DMS79 (cell line): ENCODE measurements at places on chromosomes 4 and X.
A peak's percentile ranks its signal among the peaks of the same experiment; 100 is the strongest.

DNA sequence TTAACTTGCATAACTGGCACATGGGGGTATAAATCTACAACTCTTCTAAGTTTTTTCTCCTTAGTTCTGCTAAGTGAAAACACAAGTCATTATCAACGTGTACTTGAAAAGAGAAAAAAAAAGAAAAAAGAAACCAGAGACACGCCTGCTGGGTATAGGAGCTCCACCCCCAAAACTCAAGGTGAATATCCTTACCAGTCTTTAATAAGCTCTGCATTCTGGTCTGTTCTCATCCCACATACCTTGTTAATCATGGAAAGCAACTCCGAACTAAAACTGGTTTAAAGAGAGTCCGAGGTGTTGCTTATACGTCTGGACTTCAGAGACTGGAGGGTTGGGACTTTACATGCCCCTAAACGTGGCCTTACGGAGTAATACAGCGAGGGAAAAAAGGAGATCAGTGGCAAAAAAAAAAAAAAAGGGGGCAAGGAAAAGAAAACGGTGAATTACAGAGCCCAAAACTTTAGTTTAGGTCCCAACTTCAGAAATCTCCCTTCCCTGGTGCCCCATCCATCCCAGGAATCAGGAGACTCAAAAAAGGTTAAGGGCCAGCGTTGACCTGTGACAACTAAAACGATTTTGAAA is 1.0 kb downstream of the PGRMC2 start:
- DNase-seq = peak; percentile 19

DNA sequence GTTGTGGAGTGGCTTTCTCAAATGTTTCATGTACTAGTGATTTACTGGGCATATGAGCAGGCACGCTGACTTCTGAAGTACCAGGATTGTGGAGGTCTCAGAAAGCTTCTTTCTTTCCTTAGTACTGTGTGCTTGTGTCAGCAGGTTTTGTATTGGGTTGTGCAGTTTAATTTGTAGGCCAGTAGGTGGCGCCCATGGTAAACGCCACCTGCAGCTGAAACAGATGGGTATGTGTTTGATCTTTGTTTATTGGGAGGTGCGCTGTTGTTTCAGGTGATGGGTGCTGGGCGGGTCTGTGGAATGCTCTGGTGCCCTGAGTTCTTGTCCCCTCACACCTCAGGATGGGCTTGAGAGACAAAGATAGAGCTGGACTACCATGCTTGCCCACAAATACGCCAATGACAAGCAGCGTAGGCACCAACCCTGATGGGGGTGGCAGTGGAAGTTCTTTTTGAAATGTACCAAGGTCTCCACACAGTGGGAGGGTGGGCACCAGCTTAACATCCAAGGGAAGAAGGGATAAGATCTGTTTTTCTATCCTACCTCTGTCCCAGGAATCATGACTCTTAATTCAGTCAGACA is 141.5 kb downstream of the RPS6KA6 start:
- DNase-seq = no peak

DNA sequence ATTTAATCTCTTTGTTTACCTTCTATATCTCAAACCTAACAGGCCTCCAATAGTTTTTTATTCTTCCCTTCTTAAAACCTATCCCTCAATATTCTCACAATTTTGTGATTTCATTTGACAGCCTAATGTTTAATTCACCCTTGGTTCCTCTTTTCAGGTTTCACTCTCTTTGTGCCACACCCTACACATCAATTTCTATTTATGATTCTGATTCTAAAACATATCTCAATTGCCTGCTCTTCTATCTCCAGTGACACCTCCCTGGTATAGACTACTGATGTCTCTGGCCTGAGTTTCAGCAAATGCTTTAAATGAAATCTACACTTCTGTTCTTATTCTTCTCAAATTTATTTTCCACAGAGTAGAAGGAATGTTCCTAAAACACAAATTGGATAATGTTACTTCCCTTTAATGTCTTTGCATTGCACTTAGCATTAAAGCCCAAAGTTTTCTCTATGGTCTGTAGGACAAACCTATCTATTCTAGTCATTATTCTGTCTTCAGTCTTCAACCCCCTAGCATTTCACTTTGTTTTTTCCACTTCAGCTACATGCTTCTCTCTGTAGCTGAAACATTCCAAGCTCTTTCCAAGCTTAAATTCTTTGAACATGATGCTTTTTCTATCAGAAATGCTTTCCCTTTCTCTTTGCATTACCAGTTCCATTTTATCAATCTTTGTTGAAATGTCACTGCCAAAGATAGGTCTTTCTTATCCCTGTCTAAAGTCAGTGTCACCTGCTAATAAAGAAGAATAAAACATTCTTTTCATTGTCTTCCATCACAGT is 622.0 kb downstream of the CENPC start:
- DNase-seq = no peak

DNA sequence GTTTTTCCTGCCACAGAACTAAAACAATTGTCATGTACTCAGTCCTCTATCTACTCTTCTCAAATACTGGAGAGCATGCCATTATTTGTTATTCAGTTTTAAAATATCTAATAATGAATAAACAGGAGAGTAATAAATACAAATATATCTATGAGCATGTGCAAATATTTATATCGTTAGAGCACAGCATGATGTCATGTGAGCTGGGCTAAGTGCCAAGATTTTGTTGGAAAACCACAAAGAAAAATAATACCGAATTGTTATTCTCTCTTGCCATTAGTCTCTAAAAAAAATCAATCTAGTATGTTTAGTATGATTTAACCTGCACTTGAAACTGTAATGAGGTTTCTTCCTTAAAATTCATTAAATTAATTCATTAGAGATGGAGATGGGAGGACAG is 97.3 kb downstream of the DDX60 start:
- DNase-seq = no peak

DNA sequence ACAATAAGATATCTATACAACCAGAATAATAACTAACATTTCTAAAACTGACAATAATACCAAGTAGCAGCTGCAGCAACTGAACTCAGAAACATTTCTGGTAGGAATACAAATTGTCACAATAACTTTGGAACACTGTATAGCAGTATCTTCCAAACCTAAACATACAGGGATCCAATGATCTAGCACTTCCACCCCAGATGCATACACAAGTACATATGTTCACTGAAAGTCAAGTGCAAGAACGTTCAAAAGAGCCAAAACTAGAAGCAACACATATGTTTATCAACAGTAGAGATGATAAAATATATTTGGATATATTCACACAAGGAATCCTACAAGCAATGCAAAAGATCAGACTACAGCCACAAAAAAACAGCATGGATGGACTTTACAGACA is 46.2 kb downstream of the MAPK10 start:
- DNase-seq = no peak

GRCh38 chr4:109032671-109033070 is 269.8 kb downstream of the COL25A1 start:
- no peak for DNase-seq

GRCh38 chr4:25663781-25664180 is 8.1 kb downstream of the SLC34A2 start:
- DNase-seq = no peak

GRCh38 chr4:122960611-122961000 is 38.2 kb upstream of the NUDT6 start:
- DNase-seq = no peak

DNA sequence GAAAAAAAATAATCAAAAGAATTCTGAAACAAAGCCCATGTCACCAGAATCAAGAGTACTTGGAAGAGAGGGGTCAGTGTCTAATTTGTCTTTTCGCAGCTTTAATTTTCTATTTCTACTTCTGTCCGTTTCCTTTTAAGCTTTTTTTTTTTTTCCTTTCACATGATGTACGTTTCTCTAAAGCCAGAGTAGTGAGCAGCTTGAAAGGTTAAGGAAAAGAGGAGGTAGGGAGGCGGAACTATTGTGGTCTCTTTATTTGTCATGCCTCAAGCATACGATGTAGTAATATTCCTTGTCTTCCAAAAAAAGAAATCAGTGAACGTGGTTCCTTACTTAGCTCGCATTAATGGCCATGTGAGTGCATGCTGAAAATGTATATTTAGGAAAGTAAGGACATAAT is 311.5 kb downstream of the TENM3 start:
- DNase-seq = no peak

DNA sequence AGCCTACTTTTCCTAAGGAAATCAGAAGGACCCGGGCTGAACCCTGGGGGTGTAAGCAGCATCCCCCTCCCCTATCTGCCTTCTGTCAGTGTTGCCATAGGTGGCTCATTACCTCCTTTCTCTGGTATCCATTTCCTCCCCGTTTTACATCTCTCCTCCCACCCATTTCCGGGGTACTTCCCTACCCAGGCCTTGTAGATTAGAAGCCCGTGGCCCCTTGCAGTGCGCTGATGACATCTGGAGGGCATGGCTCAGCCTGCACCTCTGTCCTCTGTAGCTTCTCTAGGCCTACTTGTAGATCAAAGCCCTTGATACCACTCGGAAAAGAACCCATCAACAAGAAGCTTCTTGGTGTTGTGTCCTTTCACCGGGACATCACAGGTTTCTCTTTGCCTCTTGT is 71.8 kb downstream of the NBDY start:
- DNase-seq = no peak

DNA sequence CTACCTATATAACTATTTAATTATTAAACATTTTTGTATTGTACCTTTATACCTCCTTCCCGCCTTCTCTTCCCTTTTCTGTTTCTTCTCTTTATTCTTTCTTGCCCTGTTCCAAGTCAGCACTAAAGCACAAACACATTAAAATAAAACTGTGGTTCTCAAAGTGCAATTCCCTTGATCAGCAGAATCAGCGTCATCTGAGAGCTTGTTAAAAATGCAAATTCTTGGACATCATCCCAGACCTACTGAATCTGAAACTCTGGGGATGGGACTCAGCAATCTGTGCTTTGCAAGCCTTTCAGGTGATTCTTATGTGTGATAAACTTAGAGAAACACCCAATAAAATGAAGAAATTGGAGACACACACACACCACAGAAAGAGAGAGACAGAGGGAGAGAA is 178.4 kb upstream of the BMP3 start:
- no peak for DNase-seq

DNA sequence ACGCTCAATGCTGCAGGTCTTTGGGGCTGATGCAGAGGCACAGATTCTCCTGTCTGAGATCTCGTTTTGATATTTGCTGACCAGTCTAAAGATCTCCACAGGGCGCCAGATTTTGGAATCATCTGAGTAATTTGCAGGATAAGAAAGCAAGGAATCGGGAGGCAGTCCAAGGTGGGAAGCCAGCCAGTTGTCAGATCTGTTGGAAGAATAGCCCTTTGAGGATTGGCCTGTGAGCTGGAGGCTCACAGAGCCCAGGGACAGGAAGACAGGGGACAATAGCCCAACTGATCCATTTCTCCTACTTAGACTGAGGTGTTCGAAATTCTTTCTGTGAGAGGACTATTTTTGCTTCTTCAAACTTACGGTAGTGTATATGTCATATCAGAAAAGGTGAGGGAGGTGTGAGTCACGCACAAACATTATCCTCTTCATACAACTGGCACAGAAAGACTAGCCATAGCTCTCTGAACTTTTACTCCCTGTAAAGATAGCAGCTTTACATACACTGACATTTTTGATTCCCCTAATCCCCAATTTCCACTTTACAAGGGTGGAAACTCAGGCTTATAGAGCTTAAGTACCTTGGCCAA is 8.8 kb downstream of the DIPK2B start:
- DNase-seq = no peak

GRCh38 chr4:71814433-71814832 is 30.6 kb upstream of the GC start:
- no peak for DNase-seq

- no peak for DNase-seq
These were observed 64.2 kb downstream of the PDS5A start for GRCh38 chr4:39913471-39913870.

DNA sequence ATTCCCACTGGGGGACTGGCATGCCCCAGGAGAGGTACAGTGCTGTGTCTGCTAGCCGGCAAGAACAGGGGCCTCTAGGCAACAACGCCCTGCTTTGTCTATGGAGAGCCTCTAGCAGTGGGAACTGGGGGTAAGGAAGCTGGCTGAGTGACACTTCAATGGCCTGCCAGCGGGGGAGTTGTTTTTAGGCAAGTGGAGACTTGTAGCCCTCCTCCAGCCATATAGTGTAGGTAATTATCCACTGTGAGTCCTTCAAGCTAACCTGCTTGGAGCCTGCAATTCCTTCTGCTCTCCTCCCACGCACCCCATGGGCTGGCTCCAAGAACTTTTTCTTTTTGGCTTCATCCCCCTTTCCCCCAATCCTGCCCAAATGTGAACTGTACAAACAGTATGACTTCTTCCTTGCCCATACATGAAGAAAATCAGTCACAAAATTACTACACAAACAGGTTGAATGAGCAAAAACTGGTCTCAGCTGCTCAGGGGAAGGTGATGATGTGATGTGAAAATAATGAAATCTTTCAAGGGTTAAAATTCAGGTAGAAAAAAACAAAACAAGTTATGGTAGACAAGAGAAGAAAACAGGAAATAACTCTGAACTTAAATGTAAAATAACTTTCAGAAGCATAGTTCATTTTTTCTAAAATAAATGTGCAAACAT is 33.1 kb downstream of the LEF1 start:
- DNase-seq = peak; percentile 48

DNA sequence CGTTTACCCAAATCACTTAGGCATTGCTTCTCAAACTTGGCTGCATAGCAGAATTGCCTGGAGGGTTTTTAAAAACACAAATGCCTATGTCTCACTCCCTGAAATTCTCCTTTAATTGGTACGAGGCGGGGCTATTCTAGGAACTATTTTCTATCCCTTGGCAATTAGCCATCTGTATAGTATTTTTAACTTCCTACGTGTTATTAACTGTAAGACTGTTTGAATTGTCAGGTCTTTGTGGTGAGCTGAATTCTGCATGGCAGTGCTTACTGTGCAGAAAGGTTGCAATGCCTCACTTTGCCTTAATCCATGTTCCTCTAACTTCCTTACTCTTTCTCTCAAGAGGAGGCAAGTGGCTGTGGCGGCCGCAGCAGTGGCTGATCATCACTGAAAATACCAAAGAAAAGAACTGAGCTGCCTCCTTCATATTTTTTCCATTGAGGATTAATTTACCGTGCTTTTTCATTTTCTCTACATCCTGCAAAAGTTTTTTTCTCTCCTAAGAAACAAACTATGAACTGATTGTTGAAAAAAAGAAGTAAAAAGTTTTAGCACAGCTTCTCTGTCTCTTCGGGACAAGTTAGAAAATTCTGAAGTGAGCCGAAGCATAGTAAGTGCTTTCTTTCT is at the start of gene SHROOM3:
Gene SHROOM3, plus strand, starts transcription at position 329 of the 627 bp plus-strand sequence. CDS start 824 bp downstream, outside the sequence.
- DNase-seq = peak; percentile 60

GRCh38 chr4:55721651-55722050 is 85.6 kb upstream of the NMU start:
- DNase-seq = no peak

DNA sequence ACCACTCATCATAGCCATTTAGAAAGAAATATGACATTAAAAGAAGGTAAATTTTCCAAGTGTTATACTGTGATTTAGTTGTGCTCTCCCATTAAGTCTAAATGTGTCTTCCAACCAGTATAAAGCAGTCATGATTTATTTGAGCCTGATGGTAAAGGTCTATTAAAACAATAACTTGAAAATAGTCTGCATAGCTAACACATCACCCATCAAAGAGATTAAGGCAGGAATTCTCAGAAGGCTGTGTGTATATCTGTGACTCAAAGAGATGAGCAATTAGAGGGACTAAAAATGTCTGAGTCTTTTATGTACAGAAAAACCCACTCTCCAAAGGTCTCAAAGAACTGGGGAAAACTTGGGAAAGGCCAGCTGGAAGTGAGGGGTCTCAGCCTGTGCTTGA is 70.3 kb upstream of the IQCM start:
- no peak for DNase-seq
